ENCODE measurements at places on chromosomes 16 and 17.

DNA sequence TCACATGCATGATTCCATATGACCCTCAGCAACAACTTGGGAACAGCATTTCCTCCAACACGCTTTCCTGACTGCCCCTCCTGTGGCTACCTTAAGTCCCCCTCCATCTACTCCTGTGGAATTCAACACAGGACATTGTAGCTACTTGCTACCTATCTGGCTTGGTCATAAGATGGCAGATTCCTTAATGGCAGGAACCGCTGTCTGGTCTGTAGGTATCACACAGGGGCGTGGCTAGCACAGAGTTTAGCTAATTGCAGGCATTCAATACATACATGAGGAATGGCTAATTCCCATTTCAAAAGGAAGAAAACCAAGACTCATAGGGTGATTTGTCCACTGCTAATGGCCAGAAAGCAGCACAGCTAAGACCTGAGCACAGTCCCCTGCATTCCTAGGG is 8.6 kb downstream of the LRRC59 start:
- no peak for DNase-seq

GRCh38 chr16:30526137-30526822 is at the start of gene ZNF768:
Gene ZNF768, minus strand, starts transcription at chr16:30526566. Its CDS starts 153 bp downstream, at chr16:30526413.
- DNase-seq = no peak

DNA sequence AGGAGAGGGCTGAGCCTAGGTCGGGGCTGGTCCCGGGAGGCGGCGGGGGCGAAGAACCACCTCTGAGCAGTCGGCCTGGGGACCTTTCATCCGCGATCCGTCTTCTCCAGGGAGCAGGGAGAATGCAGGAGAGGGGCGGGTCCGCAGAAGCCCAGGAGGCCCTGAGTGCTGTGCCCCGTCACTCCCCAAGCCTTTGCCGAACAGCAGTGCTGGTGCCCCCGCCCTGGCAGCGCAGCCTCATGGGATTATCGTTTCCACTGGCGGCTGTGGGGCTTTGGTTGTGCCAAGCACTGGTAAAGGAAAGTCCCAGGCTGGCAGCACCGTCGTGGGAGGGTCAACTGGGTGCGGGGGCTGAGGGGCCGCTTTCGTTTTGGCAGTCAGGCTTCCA is 631 bp downstream of the TBL3 start:
- DNase-seq = no peak

DNA sequence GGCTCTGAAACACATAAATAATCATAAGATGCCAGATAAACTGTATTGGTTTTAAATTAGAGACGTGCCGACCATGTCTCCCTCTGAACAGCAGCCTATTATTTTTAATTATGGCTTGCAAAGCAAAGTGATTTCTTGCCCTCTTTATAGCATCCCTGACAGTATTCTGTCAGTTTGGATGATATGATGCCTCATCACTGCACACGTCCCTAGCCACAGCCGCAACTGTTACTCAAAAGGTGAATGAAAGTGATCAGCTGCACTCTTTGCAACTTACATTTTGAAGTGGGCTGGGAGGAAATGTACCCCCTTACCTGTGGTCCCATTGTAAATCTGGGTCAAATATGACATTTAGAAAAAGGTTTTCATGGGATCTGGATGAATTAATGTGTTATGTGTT is 389.9 kb downstream of the MAF start:
- no peak for DNase-seq

DNA sequence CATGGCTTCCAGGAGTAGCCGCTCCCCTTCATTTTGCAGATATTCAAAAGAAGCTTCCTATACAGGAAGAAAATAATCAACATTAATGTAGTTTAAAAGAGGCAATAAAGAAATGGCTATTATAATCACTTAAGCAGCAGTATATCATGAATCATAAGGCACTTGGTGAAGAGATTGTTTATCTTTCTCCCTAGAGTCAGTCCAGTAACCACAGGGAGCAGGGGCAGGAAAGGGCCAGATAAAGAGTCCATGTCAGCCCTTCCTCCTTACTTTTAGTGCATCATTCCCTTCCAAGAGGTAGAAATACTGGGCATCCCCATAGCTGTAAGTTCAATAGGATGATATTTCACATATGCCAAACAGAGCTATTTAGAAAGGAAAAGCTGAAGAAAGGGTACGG is 184.6 kb upstream of the C17orf78 start:
- DNase-seq = no peak

DNA sequence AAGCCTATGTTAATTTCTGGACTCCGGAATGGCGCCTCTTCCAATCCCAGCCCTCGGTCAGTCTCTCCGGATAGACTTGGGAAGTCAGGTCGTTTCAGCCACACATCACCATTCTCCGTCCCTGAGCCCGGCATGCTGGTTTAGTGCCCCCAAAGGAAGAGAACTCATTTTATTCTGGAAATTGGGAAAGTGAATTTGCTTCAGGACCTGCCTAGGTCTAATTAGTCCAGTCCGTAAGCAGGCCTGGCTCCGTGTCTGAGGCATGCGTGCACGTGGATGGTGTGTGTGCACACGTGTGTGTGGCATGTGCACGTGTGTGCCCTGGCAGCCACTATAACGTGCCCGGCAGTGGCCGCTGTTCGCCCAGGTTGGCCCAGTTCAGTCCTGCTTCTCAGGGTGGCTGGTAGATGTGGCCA is 77.4 kb downstream of the RPA1 start:
- DNase-seq = no peak

DNA sequence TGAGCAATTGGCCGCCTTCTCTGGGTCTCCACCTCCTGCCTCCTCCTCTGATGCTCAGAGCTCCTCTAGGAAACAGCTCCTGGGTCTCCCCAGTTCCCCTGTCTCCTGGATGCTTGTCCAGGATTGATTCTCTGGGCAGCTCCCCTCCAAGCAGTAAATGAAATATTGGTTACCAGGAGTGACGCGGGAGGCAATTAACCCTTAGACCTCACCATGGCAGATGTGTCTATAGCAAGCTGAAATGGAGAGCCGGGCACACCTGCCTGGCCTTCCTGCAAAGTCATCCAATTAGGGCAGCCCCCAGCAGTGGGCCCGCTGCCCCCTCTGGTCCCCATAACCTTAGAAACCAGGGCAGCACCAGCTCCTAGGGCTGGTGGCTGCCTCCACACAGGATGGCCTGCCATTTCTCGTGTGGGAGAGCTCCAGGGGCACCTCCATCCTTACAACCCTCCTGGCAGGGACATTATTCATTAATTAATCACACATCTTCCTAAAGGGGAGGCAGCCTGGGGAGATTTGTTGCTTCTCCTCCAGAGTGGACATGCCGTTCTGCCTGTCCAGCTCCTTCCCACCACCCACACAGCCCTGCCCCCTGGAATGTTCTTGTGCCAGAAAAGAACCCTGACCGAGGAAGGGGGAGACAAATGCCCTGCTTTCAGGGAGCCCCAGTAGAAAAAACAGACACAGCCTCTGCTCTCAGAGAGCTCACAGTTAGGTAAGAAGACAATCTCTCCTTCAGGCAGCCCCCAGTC is 8.3 kb upstream of the KIF18B start:
- no peak for DNase-seq

- DNase-seq = no peak
Observed at GRCh38 chr17:43974382-43975266, 20.9 kb upstream of the PYY start.

- DNase-seq = no peak
Observed at GRCh38 chr16:87951552-87952538, 611 bp downstream of the BANP start.

DNA sequence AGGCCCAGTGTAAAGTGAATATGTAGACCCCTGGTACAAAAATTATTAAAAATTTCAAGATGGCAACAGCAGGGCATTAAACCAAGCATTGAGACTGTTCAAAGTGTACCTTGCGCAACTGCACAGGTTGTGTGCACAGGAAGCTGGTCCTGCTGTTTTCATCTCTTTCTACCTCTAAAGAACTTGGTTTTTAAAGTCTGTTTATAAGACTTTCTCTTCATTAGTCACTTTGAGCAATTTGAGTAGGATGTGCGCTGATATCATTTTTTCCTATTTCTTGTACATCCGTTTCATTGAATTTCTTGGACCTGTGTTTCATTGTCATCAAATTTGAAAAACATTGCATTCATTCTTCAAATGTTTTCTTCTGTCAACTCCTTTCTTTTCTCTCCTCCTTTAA is 16.8 kb upstream of the PMP22 start:
- DNase-seq = no peak

GRCh38 chr17:77734371-77735080 is 224.0 kb upstream of the TNRC6C start:
- DNase-seq = peak; percentile 31

- DNase-seq = no peak
Observed at GRCh38 chr16:10981697-10982216, 37.4 kb downstream of the CLEC16A start.

DNA sequence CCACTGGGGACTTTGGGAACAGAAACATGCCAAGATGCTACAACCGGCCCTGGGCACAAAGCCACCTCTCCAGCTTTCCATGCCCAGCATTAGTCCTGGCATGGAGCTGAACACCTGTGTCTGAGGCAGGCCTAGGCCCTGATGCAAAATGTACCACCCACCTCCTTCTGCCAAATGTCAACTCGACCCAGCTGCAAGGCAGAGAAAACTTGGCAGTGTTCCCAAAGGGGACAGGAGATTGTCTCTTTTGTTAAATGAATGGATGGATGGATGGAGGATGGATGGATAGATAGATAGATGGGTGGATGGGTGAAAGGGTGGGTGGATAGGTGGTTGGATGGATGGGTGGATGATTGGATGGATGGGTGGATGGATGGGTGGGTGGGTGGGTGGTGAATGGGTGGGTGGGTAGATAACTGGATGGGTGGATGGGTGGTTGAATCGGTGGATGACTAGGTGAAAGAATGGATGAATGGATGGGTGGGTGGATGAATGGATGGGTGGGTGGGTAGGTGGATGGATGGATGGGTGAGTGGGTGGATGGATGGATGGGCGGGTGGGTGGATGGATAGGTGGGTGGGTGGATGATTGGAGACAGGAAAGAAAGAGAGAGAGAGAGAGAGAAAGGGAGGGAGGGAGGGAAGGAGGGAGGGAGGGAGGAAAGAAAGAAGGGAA is 73.4 kb upstream of the TNRC6C start:
- no peak for DNase-seq

All from NCI-H748 treated with DMSO at 0.1 percent for 48 hours (cell line).